ENCODE measurements at places on chromosomes 7 and 10. TPM values are rescaled to one million over a fixed set of nuclear protein-coding genes. Genes with fewer than 3 reads are reported as not detected.

BMPER gene
- 0.58 TPM for polyA plus RNA-seq

- H3K36me3 ChIP-seq: no peaks in the 10 kb centered on the region
- no peaks in the 10 kb centered on the region for H3K27me3 ChIP-seq
These were observed 34.9 kb downstream of the TASOR2 start for GRCh38 chr10:5719546-5719945.

DNA sequence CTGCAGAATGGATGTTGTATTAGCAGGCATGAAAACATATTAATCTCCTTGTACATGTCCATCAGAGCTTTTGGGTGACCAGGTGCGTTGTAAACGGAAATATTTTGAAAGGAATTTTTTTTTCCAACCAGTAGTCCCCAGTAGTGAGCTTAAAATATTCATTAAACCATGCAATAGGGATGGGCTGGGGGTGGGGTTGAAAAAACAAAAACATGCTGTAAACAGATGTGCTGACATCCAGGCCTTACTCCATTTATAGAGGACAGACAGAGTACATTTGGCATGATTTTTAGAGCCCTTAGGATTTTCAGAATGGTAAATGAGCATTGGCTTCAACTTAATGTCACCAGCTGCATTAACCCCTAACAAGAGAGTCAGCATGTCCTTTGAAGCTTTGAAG is 50.2 kb downstream of the PTPN12 start:
- no peak overlapping the region for H3K27ac ChIP-seq
- no peak for DNase-seq
- H3K4me3 ChIP-seq: no peak overlapping the region
- no peaks in the 10 kb centered on the region for H3K4me1 ChIP-seq
- no peaks in the 10 kb centered on the region for H3K27me3 ChIP-seq

DNA sequence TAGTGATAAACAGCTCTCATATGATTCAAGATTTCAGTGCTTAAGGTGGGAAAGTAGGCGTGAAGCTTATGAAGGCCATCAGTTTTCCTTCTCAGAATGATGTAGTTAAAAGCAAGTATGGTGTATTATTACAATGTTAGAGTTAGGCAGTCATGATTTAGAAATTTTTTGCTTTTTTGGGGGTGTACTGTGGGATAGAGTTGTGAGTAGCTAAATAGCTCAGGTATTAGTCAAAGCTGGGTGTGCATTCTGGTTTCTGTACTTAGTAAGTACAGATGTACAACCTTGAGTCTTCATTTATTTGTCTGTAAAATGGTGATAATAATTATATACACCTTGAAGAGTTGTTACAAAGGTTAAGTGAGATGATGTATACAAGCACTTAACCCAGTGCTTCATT is 52.2 kb downstream of the R3HCC1L start:
- H3K27me3 ChIP-seq: no peaks in the 10 kb centered on the region
- no peak for DNase-seq
- H3K27ac ChIP-seq: no peak overlapping the region
- H3K4me1 ChIP-seq: peaks cover 6% of the 10 kb centered on the region
- no peak overlapping the region for H3K4me3 ChIP-seq

GRCh38 chr10:46541017-46541661 is 15.3 kb downstream of the GPRIN2 start:
- peaks cover 56% of the 10 kb centered on the region for H3K27me3 ChIP-seq
- H3K4me3 ChIP-seq: no peak overlapping the region
- H3K36me3 ChIP-seq: no peaks in the 10 kb centered on the region

DNA sequence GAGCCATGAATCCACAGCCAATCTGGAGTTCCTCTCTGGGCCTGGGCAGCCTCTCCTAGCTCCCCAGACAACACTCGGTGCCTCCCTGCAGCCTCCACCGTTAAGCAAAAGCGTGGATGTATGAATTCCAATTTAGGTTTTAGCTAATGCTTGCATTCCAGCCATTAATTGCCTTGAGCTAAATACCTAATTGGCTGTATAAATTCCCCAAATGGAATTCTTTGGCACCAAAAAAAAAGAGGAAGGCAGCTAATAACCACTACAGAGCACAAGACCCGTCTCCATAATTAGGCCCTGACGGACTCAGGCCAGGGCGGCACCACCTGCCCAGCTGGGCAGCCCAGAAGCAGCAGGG is 140.5 kb downstream of the PTPRN2 start:
- H3K4me3 ChIP-seq: no peak overlapping the region
- H3K27ac ChIP-seq: no peak overlapping the region
- no peak for DNase-seq
- no peaks in the 10 kb centered on the region for H3K4me1 ChIP-seq
- no peaks in the 10 kb centered on the region for H3K36me3 ChIP-seq
